HT1080 (cell line): ENCODE measurements at places on chromosomes 13 and 19. TPM values are rescaled to one million over a fixed set of nuclear protein-coding genes. Genes with fewer than 3 reads are reported as not detected.

ZNF557 gene
- total RNA-seq = 8.2 and 8.5 TPM in 2 replicates

RNF113B gene
- total RNA-seq = not detected in 2 replicates

FSD1 gene
- total RNA-seq = 9.7 and 10.0 TPM in 2 replicates

SHANK1 gene
- total RNA-seq = 9.3 and 10.5 TPM in 2 replicates

ZNF208 gene
- total RNA-seq = 0.74 TPM in 1 of 2 replicates, not detected in the other

ZNF564 gene
- total RNA-seq = 1.8 and 1.9 TPM in 2 replicates

DNA sequence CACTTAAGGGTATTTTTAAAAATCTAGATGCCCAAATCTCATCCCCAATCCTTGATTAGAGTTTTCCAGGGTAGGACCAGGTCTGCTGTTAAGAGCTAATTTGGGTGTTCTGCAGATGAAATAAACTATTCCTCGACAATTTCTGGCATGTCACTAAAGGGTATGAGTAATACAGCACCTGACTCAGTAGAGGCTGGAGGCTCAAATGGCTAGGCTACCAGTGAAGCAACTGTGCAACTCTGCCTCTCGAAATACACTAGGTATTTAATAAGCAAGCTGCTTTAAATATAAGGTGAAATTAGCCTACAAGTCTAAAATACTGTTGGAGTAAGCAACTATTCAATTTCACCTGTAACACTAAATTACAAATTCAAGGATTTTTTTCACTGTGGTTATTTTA, 1.5 kb downstream of the RNF6 start:
- DNase-seq = peak; percentile 38

GRCh38 chr13:99944102-99944501, 27.5 kb downstream of the ZIC5 start:
- no peak for DNase-seq

DNA sequence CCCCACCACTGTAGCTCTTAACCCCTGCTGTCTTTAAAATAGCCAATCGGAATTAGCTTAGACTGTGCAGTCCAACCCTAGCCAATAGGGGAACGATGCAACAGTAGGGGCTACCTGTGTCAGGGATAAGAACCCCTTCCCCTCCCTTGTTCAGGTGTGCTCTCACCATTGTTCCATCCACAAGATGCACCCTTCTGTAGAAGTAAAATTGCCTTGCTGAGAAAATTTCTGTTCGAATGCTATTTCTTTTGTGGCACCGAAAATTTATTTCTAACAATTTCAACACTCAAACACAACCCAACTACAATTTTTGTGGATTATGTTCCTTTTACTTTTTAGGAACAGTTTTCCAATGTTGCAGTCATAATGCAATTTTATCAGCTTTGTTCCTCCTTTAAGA, 3.6 kb upstream of the ZNF583 start:
- no peak for DNase-seq

- no peak for DNase-seq
Measured at GRCh38 chr13:25044071-25044470, 51.9 kb upstream of the PABPC3 start.

GRCh38 chr13:24617256-24618010, 62.8 kb upstream of the ATP12A start:
- no peak for DNase-seq

- DNase-seq = no peak
Measured at GRCh38 chr13:35703061-35703460, 226.6 kb upstream of the MAB21L1 start.

GRCh38 chr13:70829748-70830147, 721.5 kb upstream of the KLHL1 start:
- no peak for DNase-seq

DNA sequence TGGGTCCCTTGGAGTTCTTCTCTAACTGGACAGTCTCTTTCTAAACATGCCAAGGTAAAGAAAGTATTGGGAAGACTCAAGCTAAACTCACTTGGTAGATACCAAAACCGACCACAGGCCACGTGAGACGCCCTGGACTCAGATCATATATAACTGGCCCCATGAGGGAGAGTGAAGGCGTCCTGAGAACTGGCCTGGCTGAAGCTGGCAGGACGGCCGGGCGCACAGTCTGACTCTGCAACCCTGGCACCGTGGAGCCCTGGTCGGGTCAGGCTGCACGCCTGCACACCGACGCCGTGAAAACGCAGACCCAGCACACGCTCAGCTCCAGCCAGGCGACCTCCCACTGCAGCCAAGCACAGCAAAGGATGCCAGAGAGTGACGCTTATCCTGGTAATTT, 122.5 kb upstream of the SPACA7 start:
- DNase-seq = no peak
